ENCODE measurements at places on chromosomes 2 and 18.

DNA sequence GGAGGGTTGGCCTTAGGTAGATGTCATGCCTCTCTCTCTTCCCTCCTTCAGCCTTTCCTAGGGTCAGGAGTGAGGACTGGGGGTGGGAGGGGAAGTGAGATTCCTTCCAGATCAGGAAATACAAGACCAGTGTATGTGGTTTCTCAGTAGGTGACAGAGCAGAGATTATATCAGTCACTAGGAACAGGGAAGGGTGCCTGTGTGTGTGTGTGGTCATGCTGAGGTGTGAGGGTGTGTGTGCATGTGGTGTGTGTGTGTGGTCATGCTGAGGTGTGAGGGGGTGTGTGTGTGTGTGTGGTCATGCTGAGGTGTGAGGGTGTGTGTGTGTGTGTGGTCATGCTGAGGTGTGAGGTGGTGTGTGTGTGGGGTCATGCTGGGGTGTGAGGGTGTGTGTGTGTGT, 259.8 kb downstream of the LOXHD1 start:
- no peak for DNase-seq
- H3K27me3 ChIP-seq, result no peaks in the 10 kb centered on the region
- H3K27ac ChIP-seq, result no peak overlapping the region
- no peaks in the 10 kb centered on the region for H3K36me3 ChIP-seq
- H3K4me1 ChIP-seq, result no peaks in the 10 kb centered on the region
- no peak overlapping the region for H3K4me3 ChIP-seq

GRCh38 chr18:770583-770961, 41.5 kb downstream of the YES1 start:
- no peak overlapping the region for H3K4me3 ChIP-seq
- no peaks in the 10 kb centered on the region for H3K4me1 ChIP-seq
- no peaks in the 10 kb centered on the region for H3K36me3 ChIP-seq
- DNase-seq, result no peak

DNA sequence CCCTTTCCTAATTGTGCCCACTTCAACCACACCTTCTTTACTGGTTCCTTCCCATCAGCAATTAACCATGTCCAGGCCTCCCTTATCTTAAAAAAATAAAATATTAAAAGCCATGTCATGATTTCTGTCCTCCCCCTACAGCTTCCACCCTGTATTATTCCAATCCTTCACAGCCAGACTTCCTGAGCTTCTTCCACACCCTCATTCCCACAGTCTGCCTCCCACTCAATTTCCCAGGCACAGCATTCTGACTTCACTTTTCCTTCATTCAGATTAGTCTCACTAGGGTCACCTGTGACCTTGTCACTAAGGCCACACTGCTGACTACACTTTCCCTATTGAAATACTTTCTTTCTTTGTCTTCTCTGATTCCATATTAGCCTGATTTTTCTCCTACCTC, 159.4 kb downstream of the DIS3L2 start:
- no peak overlapping the region for H3K27ac ChIP-seq
- H3K27me3 ChIP-seq, result no peaks in the 10 kb centered on the region
- no peaks in the 10 kb centered on the region for H3K36me3 ChIP-seq
- no peak for DNase-seq
- peaks cover 7% of the 10 kb centered on the region for H3K4me1 ChIP-seq
- no peak overlapping the region for H3K4me3 ChIP-seq

DNA sequence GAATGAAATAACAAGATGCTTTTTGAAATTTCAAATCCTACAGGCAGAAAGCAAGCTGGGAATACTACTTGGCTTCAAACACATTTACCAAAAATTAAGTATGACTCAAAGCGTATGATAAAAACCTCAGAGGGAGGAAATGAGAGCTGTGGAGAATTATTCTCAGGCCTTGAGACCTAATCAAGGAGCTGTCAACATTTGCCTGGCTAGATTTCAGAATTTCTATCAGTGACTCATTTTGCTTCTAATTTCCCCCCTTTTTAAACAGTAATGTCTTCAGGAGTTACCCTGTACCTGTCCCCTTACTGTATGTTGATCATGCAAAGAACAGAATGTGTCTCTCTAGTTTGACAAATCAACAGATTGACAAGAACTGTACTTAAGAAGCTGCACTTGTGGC, 1324.5 kb upstream of the DDX18 start:
- no peak for DNase-seq
- H3K27me3 ChIP-seq, result no peaks in the 10 kb centered on the region
- no peak overlapping the region for H3K4me3 ChIP-seq
- H3K36me3 ChIP-seq, result no peaks in the 10 kb centered on the region
- H3K27ac ChIP-seq, result no peak overlapping the region
- H3K4me1 ChIP-seq, result no peaks in the 10 kb centered on the region

DNA sequence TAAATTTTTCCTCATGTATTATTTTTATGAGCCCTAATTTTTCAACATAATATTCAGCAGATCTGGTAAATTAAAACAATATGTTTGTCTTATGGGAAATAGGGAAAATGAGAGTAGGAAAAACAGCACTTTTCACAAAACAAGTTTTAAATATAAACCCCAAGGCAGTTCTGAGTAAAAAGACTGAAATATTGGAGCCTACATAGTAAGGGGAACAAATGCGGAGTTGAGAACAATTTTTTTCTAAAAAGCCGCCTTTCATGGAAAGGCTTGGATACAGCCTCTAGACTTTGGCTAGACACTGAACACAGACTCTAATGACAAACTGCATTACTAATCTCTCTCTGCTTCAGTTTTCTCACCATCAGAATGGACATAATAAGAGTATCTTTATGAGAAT, 174.1 kb downstream of the NOL4 start:
- H3K27me3 ChIP-seq, result no peaks in the 10 kb centered on the region
- no peaks in the 10 kb centered on the region for H3K4me1 ChIP-seq
- H3K27ac ChIP-seq, result no peak overlapping the region
- DNase-seq, result no peak

GRCh38 chr2:223481486-223481885, 120.7 kb downstream of the SCG2 start:
- no peak for DNase-seq
- no peaks in the 10 kb centered on the region for H3K36me3 ChIP-seq
- no peak overlapping the region for H3K4me3 ChIP-seq
- H3K27ac ChIP-seq, result no peak overlapping the region

DNA sequence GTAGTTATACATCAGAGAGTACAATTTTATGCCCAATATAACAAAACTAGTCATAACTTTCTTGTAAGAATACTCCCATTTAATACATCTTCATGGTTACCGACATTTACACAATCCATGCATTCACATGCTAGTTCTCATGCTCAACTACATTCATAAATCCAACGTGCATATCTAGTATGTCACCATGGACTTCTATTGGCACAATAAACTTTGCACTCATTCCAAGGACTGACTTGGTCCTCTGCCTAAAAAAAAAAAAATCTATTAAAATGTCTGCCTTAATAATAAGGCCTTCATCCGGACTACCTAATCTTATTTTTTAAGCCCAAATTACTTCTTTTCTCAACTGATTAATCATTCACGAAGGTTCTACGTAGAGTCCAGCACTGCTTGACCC, 107.8 kb upstream of the PGAP1 start:
- no peaks in the 10 kb centered on the region for H3K27me3 ChIP-seq
- no peak overlapping the region for H3K27ac ChIP-seq
- H3K4me3 ChIP-seq, result no peak overlapping the region
- H3K4me1 ChIP-seq, result no peaks in the 10 kb centered on the region
- no peak for DNase-seq

DNA sequence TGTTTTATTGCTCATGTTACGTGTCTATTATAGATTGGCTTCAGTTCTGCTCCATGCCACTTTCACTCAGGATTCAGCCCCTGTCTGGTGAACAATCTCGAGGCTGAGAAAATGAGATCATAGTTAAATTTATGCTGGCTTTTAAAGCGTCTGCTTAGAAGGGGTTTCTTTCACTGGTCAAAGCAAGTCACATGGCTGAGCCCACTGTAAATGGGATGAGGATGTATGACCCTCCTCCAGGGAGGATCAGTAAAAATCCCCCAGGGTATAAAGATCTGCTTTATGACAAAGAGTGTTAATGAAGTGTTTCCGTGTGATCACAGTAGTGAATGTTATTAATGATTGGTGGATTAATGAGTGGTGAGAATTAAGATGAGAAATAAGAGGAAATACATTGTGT, 6.2 kb upstream of the PLCL1 start:
- H3K27ac ChIP-seq, result no peak overlapping the region
- H3K4me1 ChIP-seq, result no peaks in the 10 kb centered on the region
- no peaks in the 10 kb centered on the region for H3K36me3 ChIP-seq
- peaks cover 22% of the 10 kb centered on the region for H3K27me3 ChIP-seq

- no peaks in the 10 kb centered on the region for H3K4me1 ChIP-seq
- no peaks in the 10 kb centered on the region for H3K36me3 ChIP-seq
- H3K27me3 ChIP-seq, result no peaks in the 10 kb centered on the region
- H3K27ac ChIP-seq, result no peak overlapping the region
Measured at GRCh38 chr2:172938713-172939375, 136.8 kb upstream of the MAP3K20 start.
